ENCODE measurements at places on chromosomes 12 and 14.

GRCh38 chr12:92339198-92339821 lies 193.7 kb upstream of the BTG1 start:
- DNase-seq, result no peak

GRCh38 chr12:90974286-90974685 lies 19.3 kb upstream of the CCER1 start:
- DNase-seq, result no peak

DNA sequence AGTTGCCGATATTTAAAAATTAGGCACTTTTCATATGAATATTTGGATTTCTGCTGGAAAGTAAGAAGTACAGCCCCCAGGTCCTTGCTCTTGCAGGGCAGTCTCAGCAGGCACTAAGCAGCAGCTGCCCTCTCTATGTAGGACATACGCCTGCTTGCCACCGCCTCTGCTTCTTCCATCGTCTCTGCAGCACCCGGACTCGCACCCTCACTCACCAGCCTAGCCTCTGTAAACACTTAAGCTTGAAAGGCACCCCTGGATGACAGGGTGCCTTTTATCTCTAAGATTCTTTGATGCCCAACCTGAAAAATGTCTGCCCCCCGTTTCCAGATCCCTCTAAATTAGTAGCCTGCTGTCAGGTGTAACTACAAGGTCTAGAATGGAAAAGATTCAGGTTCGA lies 19.0 kb downstream of the OTUB2 start:
- no peak for DNase-seq

GRCh38 chr12:101021442-101021841 lies 188.6 kb downstream of the SLC5A8 start:
- DNase-seq, result no peak

- no peak for DNase-seq
Measured at GRCh38 chr14:52902971-52903619, 47.8 kb downstream of the FERMT2 start.

GRCh38 chr12:107654873-107655272 lies 30.7 kb upstream of the PWP1 start:
- no peak for DNase-seq

DNA sequence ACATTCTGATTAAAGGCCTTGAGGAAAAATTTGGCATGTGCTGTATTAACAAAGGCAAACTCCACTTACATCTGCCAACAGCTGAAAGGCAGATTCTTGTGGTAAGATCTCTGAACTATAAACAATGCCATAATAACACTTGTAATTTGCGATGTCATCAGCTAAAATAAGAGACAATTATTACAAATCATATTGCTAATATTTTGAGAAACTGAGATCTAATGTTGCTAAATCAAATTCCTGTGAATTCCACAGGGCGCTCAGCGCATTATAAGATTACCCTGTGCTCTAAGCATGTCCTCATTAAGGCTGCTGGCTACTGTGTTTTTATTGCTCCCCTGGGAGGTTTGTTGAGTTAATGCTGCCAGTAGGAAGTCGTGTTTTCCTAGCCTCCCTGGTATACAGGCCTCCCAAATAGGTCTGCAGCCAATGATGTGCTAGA lies 244.8 kb downstream of the DACT1 start:
- DNase-seq, result no peak

GRCh38 chr12:15356951-15357364 lies 34.6 kb downstream of the PTPRO start:
- DNase-seq, result no peak
